Fibroblast of pulmonary artery (primary cell): ENCODE measurements at places on chromosomes 5 and 9.

- DNase-seq: peak; percentile 95
These were observed 95.3 kb upstream of the SLC12A2 start for GRCh38 chr5:127988146-127988760.

GRCh38 chr9:91187311-91187964, 174.3 kb downstream of the AUH start:
- DNase-seq: no peak

GRCh38 chr5:152125661-152126205, 201.1 kb upstream of the GLRA1 start:
- DNase-seq: no peak

GRCh38 chr9:136170006-136170901, 34.7 kb downstream of the LHX3 start:
- peak; percentile 10 for DNase-seq

- DNase-seq: no peak
These were observed 323.1 kb upstream of the ACTBL2 start for GRCh38 chr5:57805732-57806131.

GRCh38 chr5:1187950-1188334, 13.5 kb upstream of the SLC6A19 start:
- DNase-seq: no peak

DNA sequence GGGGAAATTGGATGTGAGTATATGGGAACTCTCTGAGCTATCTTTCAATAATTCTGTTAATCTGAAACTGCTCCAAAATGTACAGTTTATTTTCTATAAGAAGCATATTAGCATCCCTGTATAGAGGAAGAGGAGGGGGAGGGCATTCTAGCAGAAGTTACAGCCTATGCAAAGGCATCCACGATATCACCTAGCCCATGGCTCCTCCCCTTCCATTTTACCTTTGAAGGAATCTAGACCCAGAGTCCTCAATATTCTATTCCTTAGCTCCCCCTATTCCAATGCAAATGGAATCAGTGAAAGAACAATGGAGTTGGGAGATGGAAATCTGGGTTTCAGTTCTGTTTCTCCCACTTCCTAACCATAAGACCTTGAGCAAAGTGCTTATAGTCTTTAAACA, 132.9 kb upstream of the IFNE start:
- DNase-seq: no peak

DNA sequence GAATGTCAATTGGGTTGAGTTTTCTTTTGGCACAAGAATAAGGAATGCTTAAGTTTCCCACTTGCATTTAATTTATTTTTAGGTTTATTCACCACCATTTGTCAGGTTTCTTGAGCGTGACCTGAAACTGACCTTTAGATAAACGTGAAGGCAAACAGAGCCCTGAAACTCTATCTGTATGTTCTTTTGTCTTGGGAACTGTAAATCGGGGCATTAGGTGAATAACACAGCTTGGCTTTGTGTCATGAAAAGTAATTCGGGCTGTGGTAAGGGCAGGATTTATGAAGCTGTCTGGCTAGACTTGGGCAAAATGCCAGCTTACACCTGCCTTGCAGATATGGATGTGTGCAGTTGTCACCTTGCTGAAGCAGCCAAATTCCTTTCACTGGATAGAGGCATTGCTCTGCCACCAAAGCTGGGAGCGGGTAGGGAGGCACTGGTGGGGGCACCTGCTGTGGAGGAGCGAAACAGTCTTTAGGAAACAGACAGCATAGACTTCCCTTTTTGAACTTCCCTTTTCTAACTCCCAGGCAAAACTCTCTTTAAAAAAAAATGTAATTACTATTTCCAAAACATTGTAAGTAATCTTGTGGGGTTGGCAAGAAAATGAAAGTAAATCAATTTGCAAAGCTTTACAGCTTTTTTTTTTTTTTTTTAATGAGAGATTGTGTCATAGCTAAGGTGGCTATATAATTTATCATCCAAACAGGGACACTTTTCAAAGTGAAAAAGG, 545.2 kb downstream of the CSNK1G3 start:
- no peak for DNase-seq

DNA sequence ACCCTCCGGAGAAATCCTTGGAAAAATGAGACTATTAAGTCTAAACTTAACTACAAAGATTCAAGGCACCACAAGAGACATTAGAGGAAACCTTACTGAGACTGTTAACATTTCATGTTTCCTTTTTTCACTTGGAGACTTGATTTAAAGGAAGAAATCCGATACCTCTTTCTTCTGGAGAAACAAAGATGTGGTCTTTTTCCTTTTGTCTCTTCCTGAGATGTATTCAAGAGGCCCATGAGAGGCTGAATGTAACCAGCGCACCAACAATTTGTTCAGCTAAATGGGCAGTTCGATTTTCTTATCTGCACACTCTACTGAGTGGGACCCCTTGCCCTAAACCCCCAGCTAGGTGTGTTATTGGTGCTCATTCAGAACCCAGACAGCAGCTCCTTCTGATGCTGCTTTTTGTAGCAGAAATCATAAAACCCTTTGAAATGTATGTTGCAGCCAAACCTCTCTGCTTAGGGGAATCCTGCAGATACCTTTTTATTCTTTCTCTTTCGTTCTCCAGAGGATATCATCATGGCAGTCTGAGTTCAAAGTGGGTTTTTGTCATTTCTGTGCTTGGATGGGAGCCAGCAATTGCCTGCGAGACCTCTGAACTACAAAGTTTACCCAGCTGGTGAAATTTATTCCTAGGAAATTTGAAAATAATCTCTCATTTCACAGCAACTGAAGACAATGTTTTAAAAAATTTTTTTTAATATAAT, 41.9 kb upstream of the ACTBL2 start:
- no peak for DNase-seq

GRCh38 chr5:99331061-99331460, 402.3 kb upstream of the CHD1 start:
- no peak for DNase-seq

DNA sequence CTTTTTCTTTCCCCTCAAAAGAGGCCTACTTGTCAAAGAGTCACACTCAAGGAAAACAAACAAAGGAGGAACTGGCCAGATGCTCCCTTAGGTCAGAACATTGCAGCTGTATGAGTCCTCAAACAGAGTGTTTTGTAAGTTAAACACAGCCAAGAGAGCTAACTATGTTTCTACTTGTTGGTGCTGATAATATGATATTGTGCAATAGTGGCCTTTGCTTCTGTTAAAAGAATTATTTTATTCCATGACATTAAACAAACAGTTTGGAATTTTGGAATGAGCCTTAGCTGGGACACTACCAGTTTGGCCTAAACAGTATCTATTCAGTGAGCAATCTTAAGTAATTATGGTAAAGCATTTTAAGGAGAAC, 56.0 kb upstream of the TPD52L3 start:
- DNase-seq: peak; percentile 97

- no peak for DNase-seq
These were observed 295.2 kb downstream of the BRINP1 start for GRCh38 chr9:119074017-119074416.

GRCh38 chr9:133301253-133302230, 26.5 kb upstream of the ABO start:
- DNase-seq: no peak

DNA sequence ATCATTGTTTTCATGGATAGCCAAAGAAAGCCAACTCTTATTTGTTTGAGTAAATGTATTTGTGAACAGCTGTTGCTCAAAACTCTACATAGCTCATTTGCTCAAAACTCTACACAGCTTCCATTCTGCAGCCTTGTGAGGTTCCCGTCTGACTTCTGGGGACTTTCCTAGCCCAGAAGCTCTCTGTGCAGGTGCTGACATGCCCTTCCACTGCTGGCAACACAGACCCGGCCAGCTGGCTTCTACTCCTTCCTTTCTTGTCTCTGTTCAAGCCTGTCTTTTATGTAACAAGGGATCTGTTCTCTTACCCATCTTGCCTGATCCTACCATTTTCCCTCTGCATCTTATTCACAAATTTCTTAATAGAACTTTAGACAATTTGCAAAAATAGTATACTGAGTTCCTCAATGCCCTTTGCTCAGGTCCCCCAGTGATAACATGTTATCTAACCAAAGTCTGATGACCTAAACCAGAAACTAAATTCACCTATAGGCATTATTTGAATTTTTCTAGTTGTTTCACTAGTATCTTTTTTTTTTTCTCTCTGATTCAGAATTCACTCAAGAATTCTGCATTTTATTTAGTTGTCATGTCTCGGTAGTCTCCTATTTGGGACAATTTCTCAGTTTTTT, 556.5 kb upstream of the SEMA6A start:
- no peak for DNase-seq

- DNase-seq: no peak
These were observed 101.4 kb downstream of the PRKACG start for GRCh38 chr9:68912561-68912960.

- DNase-seq: no peak
These were observed 18.2 kb downstream of the PPP2R2B start for GRCh38 chr5:146860213-146860893.

DNA sequence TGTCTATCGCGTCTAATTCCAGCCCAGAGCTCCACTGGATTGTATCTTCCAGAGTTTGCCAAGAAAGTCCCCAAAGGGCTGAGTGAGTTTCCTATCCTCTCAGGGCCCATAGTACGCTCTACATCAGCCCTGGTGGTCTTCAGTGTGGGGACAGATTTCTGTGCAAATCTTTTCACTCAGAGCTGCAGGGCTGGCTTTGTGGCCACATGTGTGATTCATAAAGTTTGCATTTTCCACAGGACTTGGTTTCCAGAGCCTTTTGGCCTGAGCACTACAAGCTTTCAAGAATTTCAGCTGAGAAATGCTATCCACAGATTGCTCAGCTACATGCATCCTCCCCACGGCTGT, 76.7 kb upstream of the CXCL14 start:
- no peak for DNase-seq

DNA sequence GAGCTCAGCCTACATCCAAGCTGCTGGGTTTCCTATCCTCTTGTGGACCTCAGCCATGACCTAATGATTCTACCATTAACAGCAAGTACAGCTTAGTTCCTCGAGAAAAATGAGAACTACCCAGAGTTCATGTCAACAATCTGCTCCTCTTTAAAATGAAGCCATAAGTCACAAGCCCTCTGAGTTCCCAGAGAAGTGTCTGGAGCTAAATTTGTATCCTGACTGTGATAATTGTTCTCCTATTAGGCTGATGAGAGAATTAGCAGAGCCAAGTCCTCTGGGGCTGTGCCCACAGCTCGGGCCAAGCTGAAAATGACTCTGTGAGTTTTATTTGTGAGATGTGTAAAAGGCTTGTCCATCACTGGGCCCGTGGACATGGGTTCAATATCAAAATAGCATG, 145.1 kb upstream of the SMIM23 start:
- DNase-seq: no peak

DNA sequence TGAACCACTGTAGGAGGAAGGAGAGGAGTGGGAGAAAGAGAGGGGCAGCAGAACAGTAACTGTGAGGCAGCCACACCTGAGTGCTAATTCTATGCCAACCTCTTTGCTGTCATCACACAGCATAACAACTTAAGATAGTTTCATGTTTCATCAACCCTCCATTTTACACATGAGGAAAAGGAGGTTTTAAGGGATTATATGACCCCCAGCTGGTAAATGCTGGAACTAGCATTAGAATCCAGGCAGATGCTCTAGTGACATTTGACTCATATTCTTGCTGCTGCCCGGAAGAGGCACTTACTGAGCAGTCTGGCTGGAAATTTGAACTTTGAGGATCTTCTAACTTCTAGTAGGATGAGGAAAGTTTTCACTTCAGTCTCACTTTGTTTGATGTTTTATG, 24.1 kb upstream of the VLDLR start:
- peak; percentile 19 for DNase-seq

- peak; percentile 50 for DNase-seq
These were observed 1.6 kb upstream of the ASPN start for GRCh38 chr9:92483627-92484545.

- DNase-seq: no peak
These were observed 174.4 kb downstream of the EBF1 start for GRCh38 chr5:158925314-158925713.

DNA sequence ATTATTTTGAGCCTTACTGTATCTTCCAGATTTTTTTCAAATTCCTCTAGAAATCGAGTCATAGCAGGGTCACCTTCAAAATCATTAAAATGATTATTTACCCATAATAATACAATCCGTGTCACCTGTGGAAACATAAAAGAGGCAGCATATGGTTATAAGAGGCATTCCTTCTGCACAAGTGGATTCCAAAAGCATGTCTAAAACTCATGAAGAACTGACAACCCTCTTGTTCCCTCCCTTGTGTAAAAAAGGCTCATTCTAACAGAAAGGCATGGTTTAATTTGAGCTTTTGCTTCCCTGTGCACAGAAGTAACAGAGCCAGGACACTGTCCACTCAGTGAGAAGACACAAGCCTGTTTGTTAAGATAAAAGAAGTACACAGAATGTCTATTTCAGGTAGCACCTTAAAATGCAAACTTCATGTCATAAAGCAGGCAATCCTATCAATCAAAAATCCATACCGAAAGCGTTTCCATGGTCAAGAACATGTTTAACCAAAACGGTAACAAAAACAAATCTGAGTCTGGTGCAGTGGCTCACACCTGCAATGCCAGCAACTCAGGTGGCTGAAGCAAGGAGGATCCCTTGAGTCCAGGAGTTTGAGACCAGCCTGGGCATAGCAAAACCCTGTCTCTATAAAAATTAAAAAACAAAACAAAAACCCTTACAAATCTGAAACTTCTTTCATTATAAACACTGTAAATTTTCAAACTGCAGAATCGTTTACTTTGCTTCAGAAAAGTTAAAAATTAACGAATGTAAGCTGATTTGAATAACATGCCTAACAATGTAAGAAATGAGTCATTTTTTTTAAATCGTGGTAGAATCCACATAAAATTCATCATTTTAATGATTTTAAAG, 139.3 kb downstream of the RAPGEF6 start:
- DNase-seq: no peak

GRCh38 chr5:54774281-54775170, 210.9 kb downstream of the ESM1 start:
- DNase-seq: peak; percentile 68

- peak; percentile 10 for DNase-seq
These were observed 100.5 kb upstream of the GNAQ start for GRCh38 chr9:78131969-78132700.

DNA sequence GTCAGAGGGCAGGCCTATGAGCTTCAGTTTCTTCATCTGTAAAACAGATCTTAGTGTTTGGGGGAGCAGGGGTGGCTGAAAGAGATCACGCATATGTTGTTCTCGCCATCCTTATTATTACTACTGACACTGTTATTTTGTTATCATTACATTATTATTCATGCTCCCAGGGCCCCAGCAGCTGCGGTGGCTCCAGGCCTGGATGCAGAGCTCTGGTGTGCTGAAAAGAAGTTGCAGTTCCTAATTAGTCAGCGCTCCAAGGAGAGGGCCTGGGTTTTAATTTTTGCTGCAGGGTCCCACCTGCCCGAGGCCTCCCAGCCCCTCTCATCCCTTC, 19.5 kb downstream of the CXXC5 start:
- DNase-seq: no peak
